ENCODE measurements at places on chromosomes 6 and 20. TPM values are rescaled to one million over a fixed set of nuclear protein-coding genes. Genes with fewer than 3 reads are reported as not detected.

SYTL3 gene
- 3.1 TPM for total RNA-seq

GRCh38 chr6:70210462-70210861 lies 92.4 kb downstream of the COL9A1 start:
- H3K4me1 ChIP-seq: no peaks in the 10 kb centered on the region
- H3K4me3 ChIP-seq: no peak overlapping the region
- H3K36me3 ChIP-seq: no peaks in the 10 kb centered on the region
- no peaks in the 10 kb centered on the region for H3K27me3 ChIP-seq
- DNase-seq: no peak

DNA sequence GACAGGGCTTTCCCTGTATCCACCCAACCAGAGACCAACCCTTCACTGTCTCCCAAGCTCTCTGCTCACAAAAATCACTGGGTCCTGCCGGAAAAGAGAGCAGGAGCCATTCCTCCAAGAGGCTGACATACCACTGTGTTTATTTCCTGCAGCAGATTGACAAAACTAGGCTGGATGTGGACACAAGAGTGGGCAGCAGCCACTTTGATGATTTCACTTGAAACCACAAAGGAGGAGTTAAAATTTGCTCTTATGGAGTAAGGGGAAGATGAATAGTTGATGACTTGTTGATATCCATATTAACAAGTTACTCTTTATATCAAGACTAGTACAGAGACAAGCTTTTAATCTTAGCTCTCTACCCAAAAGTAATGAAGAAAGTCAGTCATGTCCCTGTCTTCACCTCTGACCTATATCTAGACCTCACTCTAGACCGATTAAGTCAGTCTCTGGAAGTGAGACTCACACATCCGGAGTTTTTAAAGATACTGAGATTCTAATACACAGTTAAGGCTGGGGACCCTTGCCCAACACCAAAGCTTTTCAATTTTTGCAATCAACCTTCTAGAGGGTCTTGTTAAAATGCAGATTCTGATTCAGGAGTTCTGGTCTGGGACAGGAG lies 73.8 kb downstream of the SCML4 start:
- no peaks in the 10 kb centered on the region for H3K27me3 ChIP-seq
- no peak overlapping the region for H3K27ac ChIP-seq
- no peaks in the 10 kb centered on the region for H3K36me3 ChIP-seq
- H3K4me3 ChIP-seq: no peak overlapping the region
- DNase-seq: no peak
- no peaks in the 10 kb centered on the region for H3K4me1 ChIP-seq

- no peaks in the 10 kb centered on the region for H3K27me3 ChIP-seq
- H3K4me1 ChIP-seq: no peaks in the 10 kb centered on the region
- H3K4me3 ChIP-seq: no peak overlapping the region
- no peak for DNase-seq
- H3K27ac ChIP-seq: no peak overlapping the region
These were observed 49.1 kb downstream of the NFATC2 start for GRCh38 chr20:51493346-51493791.

GRCh38 chr20:21523895-21524294 lies 10.0 kb upstream of the NKX2-2 start:
- H3K27ac ChIP-seq: no peak overlapping the region
- peaks cover 47% of the 10 kb centered on the region for H3K27me3 ChIP-seq
- no peak overlapping the region for H3K4me3 ChIP-seq
- DNase-seq: no peak

GRCh38 chr20:57481281-57481711 lies 43.6 kb downstream of the CTCFL start:
- H3K4me3 ChIP-seq: no peak overlapping the region
- no peak overlapping the region for H3K27ac ChIP-seq
- H3K4me1 ChIP-seq: no peaks in the 10 kb centered on the region
- DNase-seq: no peak

DNA sequence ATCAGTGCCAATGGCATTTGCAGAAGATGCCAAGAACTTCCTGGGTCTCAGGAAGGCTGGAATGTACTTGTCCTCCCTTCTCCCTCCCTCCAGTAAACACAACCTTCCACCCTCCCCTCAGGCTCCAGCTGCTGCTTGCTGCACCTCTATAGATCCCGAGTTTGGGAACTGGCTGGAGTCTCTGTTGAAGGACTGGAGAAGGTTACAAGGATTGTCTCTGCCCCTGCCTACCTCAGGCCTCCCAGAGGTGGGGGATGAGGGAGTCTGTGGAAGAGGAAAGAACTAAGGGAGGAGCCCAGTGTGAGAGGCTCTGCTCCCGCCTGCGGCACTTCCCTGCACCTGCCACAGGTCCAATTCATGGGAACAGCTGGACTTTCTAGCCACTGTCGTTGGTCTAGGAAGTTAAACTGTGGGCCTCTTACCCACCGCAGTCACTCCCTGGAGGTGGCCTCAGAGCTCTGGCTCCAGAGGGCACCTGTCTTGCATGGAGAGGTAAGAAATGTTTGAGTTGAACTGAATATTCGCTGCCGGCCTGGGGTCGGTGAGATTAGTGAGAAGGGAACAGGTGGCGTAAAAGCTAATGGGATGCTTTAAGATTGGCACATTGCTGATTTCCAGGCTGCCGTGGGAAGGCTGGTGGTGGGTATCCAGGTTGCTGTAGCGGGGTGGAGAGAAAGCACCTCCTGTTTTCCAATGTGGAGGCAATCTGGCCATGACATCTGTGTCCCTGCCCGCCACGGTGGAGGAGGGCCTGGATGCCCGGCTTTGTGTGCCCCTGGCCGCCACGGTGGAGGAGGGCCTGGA lies 54.3 kb downstream of the PPP1R14C start:
- peak overlapping the region; percentile 56 for H3K27ac ChIP-seq
- no peaks in the 10 kb centered on the region for H3K36me3 ChIP-seq
- H3K27me3 ChIP-seq: no peaks in the 10 kb centered on the region
- DNase-seq: peak; percentile 55
- no peak overlapping the region for H3K4me3 ChIP-seq

DNA sequence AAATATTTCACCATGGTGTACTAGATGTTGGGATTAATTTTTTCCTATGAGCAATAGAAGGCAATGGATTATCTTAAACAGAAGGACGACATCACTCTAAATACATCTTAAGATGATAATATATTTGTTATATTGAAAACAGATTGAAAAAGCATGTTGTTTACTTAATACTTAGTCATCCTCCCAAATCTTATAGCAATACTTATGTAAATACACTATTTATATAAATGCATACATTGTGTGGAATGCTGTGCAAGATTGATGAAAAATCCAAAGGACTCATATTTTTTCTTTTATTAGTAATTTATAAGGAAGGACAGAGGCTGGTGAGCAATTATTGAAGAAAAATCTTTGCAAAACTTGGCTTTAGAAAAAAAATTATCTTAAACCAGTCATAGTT lies 593.5 kb downstream of the MMUT start:
- H3K36me3 ChIP-seq: no peaks in the 10 kb centered on the region
- no peak for DNase-seq
- H3K27ac ChIP-seq: no peak overlapping the region

DNA sequence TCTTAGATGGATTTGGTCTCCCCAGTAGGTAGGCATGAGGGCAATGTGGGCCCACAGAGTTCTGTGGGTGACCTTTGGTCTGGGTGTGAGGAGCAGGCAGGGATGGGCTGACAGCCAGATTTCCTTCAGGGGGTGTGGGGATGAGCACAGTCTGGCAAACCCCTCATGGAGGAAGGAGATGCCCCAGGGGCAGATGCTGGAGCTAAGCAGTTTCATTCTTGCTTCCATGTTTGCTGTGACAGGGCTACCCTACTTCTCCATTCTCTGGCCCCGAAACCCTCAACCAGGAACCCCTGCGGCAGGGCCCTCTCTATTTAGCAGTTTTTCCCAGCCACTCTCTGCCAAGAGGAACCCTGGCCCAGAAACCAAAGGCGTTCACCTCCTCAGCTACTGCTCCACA lies 40.4 kb downstream of the GCLC start:
- no peak overlapping the region for H3K4me3 ChIP-seq
- peaks cover 5% of the 10 kb centered on the region for H3K36me3 ChIP-seq
- H3K27ac ChIP-seq: no peak overlapping the region
- DNase-seq: no peak
- H3K27me3 ChIP-seq: no peaks in the 10 kb centered on the region

Measured in colonic mucosa (tissue), 4 donors.